ENCODE measurements at places on chromosomes 5 and 9.

DNA sequence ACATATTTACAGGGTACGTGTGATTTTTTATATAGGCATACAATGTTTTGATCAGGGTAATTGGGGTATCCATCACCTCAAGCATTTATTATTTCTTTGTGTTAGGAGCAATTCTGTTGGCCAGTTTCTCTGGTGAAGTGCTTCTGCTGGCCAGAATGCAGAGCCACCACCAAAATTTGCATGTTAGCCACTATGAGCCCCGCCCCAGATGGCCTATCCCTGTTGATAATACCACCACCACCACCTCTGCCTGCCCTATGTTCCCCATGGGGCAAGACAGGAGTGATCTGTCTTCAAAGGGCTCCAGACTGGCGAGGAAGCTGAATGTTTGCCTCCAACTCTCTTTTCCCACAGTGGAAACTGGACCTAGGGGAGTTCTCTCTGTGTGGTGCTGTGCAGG is 26.0 kb upstream of the JAK2 start:
- DNase-seq = no peak

DNA sequence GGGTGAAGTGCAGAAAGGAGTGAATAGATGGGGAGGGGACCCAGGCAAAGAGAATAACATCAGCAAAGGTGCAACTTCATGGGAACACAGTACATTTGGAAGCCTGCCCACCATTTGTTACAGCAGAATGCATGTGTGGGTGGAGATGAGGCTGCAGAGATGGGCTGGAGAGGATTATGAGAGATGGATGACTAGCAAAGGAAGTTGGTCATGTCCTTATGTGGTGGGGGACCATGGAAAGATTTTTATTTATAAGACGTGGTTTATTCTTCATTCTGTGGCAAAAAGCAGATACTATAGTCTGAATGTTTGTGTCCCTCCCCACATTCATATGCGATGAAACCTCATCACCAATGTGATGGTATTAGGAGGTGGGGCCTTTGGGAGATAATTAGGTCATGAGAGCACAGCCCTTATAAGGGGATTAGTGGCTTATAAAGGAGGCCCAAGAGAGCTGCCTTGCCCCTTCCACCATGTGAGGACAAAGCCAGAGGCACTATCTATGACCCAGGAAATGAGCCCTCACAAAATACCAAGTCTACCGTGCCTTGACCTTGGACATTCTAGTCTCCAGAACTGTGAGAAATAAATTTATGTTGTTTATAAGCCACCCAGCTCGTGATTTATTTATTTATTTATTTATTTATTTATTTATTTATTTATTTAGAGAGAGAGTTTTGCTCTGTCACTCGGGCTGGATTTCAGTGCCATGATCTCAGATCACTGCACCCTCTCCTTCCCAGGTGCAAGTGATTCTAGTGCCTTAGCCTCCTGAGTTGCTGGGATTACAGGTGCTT is 483.7 kb downstream of the RAB3C start:
- DNase-seq = no peak

DNA sequence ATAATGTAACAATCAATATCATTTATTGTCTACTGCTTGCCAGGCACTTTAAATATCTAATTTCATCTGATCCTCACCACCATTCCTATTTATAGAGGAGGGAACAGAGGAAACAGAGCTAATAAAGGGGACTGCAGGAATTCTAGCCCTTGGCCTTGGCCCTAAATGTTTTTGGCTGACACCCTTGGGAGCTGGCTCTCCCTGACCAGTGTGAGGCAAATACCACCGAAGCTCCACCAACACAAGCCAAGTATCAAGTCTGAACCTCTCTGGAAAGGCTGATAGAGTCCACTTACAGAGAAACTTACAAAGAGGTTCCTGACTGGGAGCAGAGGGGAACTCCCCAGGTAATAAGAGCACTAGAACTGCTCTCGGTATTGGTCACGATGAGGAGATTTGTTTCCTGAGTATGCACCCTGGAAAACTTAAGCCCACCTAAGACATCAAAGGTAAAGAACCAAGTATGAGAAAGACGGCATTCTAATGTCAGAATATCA is 243.1 kb upstream of the PANK3 start:
- no peak for DNase-seq

DNA sequence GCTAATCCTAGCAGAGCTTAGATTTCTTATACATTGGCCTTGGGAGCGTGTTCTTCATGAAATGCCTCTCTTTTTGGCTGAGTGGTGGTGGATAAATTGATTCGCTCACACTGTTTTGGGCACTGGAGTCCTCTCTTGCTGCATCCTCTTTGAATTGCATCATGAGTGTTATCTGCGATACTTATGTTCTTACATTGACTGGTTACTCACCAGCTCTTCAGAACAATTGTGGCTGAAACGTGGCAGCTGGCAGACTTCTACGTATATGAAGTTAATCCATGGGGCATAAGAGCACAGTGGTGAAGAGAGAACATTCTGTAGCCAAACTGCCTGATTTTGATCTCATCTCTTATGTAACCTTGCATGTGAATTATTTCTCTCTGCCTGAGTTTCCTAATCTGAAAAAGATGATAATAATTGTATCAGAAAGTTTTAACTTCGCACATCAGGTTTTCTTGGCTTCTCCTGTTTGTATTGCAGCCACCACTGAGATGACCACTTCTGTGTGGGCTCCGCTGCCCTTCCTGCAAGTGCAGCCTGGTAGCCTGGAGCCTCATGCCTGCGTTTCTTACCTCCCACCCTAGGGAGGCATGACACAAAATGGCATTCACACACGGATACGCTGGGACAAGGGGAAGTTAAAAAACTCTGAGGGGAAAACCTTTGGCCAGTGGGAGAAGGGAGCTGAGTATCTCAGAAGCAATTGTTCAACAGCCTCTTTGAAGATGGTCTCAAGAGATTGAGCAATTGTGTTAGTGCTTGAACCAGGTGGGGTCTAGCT is 295.2 kb downstream of the ARHGAP26 start:
- no peak for DNase-seq

GRCh38 chr9:78030553-78031443 is 813 bp downstream of the GNAQ start:
- DNase-seq = peak; percentile 59

GRCh38 chr5:141903261-141903660 is 20.4 kb upstream of the DELE1 start:
- no peak for DNase-seq

DNA sequence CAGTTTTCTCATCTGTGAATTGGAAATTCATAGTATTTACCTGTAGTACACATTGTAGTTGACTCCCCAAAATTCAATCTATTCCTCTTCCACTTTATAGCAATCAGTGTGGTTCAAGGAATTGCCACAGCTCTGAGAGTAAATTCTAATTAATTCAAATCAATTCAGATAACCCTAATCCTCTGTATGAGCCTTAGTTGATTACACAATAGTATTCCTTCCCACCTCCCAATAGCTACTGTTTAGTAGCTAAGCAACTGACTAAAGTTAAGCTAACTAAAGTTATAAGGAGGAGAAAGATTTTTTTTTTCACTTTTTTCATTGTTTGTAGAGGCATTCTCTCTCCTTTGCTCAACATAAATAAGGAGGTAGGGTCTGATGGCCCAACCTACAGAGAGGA is 77.5 kb downstream of the ARRDC3 start:
- DNase-seq = no peak

Data from SW 1271 (cell line).